Endothelial cell (in vitro differentiated cells): ENCODE measurements at places on chromosomes 7 and 10. TPM values are rescaled to one million over a fixed set of nuclear protein-coding genes. Genes with fewer than 3 reads are reported as not detected.

NODAL gene
- 1.5 TPM for total RNA-seq

CHAT gene
- total RNA-seq, result 0.23 TPM

TEX47 gene
- not detected for total RNA-seq

SORCS1 gene
- total RNA-seq, result 0.56 TPM

ASB10 gene
- not detected for total RNA-seq

DNA sequence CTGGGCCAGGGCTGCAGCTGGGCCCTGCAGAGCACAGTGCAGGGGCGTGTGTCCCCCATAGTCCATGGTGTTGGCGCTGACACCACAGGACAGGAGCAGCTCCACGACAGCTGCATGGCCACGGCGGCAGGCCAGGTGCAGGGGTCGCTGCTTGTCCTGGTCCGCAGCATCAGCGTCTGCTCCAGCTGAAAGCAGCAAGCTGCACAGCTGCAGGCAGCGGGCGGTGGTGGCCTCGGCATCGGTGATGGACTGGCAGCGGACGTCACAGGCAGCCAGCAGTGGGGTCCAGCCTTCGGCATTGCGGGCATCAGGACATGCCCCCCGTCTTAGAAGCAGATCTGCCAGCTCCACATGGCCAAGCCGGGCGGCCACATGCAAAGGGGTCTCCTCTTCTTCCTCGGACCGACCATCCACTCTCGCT is 6.0 kb downstream of the ASB10 start:
- DNase-seq, result no peak

- no peak for DNase-seq
Observed at GRCh38 chr10:22620140-22620857, 94.1 kb downstream of the PIP4K2A start.

GRCh38 chr7:2139004-2139699 is 93.6 kb downstream of the MAD1L1 start:
- DNase-seq, result no peak

DNA sequence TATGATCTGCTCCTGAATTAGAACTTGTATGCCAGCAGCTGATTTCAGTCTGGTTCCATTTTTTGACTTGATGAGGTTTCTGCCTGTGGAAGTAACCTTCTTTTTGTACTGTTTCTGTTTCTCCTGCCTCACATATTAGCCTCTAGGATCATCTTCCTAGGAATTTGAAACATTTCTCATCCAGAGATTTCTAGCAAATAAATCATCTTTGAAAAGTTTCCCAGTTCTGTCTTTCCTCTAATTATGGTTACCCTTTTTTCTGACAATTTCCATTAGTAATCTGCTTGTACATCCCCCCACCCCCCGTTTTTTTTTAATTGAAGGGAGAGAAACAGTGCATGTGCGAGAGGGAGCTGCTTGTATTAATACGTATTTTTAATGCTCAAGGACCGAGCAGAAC is 92.2 kb downstream of the NRF1 start:
- DNase-seq, result no peak

DNA sequence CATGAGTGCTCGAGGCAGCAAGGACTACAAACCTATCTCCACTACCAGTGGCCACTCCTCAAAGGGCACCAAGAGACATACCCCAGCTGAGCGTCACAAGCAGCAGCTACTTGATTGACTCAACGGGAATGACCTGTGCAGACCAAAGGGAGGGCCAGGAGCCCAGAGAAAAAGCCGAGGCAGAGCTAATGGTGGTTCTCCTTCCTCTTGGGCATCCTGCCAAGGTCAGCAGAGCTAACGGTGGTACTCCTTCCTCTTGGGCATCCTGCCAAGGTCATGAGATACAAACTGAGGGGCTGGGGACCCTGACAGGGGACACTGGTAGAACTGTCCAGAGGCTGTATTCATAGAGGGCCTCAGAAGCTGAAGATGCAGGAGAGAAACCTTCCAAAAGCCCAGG is 60.4 kb downstream of the FAM53B start:
- DNase-seq, result no peak

DNA sequence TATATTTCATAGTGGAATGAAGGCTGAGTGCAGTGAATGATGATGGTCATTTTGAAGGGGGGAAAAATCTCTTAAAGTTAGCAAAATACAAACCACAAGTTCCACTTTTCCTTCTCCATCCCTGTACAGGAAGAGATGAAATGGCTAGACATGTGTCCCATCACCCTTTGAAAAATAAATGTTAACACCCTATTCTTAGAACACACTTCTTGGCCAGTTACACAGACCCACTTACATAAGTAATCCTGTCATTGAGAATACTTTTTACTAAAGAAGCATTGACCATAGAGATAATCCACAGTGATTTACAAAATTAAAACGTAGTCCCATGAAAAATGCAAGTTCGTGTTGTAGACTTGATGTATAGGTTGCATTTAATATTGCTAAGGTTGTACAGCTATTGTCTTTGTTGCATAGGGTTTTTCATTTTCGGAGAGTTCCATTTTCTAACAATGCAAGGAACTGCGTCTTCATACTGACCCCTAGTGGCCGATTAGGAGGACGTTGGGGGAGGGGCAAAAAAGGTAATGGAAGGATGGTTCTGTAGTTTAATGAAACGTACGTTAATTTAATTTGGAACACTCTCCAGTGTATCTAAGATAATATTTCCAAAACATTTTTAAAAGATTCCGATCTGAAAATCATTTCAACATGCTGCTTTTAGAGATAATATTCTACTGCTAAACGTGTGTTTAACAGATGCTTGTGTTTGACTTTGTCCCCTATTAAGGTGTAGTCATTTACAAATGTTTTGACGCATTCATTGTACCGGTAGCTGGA is 60.9 kb downstream of the ARMC3 start:
- DNase-seq, result peak; percentile 63

DNA sequence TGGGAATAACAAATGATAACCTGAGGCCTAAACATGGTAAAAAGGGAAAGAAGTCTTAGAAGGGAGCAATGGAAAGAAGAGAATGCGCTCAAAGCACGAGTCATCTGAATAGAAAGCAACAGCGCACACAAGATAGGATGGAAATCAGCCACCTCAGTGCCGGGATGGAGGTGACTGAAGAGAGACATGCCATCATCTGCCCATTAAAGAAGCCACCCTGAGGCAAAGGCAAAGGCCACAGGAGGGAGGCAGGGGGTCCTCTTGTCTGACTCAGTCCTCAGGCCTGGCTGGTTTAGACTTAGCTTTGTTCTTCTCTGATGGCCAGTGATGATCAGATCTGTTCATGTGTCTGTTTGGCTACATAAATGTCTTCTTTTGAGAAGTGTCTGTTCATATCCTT is 180.6 kb downstream of the CHCHD3 start:
- no peak for DNase-seq

DNA sequence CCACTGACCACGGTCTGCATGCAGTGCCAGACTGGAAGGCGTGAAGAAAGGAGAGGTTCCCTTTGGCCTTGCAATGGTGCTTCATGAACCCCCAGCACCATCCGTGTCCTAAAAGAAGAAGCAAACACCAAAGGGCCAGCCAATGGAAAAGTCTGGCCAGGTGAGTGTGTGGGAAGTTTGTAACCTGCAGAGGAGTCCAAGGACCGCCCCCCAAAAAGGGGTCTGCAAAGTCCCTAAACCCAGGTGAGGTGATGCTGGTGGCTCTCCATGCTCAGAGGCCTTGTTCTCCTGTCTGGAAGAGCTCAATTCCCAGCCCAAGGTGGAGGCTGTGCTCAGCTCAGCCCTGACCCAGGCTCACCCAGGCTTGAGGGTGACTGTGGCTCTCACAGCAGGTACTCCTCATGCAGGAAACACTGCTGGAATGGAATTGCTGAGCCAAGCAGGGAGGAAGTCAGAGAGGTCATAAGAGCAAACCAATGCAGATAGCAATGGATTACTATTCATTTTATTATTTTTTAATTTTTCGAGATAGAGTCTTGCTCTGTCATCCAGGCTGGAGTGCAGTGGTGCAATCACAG is 52.4 kb upstream of the NANOS1 start:
- DNase-seq, result no peak

DNA sequence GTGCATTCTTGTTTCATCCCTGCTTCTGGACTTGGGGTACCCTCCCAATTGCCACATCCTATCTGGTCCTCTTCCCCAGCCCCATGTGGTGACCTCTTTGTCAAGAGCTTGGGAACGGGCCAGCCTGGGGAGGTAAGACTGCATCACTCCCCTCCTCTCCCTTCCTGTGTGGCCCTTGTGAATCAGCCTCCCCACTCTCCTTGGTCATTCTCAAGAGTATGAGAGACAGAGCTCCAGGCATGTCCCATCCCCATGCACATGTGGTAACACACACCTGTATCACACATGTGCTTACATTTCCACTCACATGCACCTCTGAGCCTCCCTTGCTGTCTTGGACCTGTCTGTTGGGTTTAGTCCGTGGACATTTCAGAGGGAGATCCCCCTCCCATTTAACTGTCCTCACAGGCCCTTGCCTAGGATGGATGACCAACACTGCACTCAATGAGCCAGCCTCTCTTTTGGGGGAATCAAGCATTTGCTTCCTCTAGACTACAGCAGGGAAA is 2.6 kb downstream of the MRPL43 start:
- DNase-seq, result no peak

- no peak for DNase-seq
Observed at GRCh38 chr10:37053476-37053875, 71.9 kb upstream of the ANKRD30A start.

DNA sequence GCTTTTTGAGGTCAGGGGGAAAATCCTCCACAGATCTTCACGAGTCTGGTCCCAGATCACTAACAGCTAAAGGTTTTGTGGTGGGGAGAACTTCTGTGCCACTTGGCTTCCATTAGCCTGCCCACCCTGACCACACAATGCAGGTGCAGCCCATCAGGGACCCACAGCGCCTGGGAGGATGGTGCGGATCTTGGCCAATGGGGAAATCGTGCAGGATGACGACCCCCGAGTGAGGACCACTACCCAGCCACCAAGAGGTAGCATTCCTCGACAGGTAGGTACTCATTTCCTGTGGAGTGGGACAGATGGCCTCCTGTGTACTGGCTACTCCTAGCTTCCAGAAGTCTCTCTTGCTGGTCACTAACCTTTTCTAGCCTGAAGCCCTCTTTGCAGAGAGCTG is 1.5 kb downstream of the FAM241B start:
- no peak for DNase-seq

DNA sequence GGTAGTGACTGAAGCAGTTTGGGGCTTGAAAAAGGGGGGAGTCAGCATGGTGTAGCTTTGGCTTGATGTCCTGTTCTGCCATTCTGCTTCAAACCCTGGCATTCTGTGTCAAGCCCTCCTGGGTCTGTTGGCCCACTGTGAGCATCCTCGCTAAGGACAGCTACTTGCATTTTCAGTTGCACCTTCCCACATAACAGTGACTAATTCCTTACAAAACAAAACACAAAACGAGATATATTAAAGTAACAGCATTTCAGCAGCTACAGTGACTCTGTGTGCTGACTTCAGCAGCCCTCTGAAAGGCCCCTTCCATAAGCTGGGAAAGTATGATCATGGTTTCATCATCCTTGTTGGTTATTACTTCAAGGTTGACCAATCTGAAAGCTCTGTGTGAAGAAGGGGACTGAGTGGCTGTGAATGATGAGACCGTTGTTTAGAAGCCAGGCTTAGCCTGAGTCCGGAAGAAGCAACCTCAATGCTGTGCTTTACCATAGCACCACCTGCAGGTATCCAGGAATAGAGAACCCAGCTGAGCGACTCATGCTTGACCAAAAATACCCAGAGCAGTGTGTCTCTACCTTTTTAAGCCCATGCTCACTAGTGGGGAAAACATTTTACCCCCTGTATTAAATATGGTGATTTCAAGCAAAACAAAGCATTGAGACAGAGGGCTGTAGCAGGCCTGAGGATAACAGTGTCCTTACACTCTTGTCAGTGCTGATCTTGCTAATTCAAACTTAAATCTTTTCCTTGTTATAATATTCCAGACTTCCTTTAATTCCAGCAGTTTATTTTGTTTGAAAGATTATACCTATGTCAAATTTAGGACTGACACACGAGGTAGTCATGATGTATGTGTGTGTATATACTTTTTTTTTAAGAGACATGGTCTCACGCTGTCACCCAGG is 42.6 kb upstream of the CC2D2B start:
- peak; percentile 49 for DNase-seq

DNA sequence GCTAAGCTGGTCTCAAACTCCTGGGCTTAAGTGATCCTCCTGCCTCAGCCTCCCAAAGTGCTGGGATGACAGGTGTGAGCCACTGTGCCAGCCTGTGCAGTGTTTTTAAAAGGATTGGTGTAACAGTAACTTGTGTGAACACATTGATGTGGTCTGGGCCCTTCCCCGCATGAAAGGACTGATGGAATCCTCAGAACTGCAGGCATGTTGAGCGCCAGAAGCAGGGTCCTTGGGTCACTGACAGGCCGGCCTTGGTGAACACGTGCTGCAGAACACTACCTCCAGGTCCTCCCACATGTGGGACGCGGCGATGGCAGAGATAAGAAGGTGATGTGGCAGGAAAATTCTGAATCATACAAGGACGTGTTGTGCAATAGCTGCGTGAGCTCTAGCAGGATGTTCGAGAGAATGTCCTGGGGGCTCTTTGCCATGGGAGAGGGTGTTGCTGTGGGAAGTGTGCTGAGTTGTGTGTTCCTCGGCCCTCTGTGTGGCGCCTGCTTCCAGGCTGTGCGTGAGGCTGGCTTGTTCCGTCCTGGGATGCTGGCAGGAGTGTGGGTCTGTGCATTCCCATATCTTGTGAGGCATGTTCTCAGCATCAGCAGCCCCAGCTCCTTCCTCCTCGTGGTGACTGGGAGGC is 68.2 kb downstream of the DNAJB6 start:
- DNase-seq, result no peak
